Stimulated activated CD8-positive, alpha-beta memory T cell treated with anti-CD3 and anti-CD28 coated beads, Interleukin-4, amount 100 ng/mL, for 24 hours (primary cell): ENCODE measurements at places on chromosomes 2 and 18.

DNA sequence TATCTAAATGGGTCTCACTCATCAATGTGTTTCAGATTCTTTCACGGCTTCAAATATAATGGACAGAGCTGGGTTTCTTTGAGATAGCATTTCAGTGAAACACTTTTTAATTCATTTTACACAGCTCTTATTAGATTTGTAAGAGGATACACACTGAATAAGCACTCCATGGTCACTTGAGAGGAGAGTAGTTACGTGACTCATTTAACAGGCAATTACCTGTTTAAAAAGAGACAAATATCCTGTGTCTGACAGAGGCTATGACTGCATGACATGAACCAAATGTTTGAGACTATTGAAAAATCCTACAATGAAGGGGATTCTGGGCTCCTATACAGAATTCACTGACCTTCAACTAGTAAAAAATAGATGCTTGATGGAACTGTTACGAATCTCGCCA lies 786.9 kb downstream of the EPHA4 start:
- no peak for DNase-seq

DNA sequence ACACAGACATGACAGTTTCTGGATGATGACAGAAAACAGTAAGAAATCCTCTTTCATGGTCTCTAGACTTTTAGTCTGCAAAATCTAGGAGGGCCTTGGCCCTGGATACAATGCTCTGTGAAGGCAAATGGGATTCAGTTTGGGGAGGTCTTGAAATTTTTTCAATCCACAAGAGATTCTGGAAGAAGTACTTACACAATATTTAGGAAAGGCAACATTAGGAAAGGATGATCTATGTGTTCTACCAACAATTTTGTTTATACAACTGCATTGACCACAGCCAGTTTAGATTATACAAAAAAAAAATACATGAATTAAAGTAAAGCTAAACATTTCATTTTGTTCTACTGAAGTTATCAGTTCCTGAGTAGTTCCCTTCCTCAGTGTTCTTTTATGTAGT lies 208.0 kb downstream of the SRBD1 start:
- no peak for DNase-seq

DNA sequence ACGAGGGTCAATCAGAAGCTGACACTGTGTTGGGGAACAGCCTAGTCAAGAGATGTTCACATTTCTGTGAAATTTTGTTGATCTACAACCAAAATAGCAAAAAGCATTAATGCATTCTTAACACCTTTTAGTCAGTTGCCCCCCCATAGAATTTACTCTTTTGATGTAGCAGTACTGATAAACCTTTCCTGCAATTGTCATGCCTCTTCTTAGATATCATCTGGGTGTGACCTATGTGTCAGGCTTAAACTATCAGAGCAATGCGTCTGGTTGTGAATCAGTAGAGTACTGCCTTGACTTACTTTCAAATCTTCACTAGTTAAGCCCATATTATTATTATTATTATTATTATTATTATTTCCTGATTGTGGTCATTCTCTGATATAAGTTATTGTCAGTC lies 61.9 kb downstream of the GREB1L start:
- DNase-seq: no peak

DNA sequence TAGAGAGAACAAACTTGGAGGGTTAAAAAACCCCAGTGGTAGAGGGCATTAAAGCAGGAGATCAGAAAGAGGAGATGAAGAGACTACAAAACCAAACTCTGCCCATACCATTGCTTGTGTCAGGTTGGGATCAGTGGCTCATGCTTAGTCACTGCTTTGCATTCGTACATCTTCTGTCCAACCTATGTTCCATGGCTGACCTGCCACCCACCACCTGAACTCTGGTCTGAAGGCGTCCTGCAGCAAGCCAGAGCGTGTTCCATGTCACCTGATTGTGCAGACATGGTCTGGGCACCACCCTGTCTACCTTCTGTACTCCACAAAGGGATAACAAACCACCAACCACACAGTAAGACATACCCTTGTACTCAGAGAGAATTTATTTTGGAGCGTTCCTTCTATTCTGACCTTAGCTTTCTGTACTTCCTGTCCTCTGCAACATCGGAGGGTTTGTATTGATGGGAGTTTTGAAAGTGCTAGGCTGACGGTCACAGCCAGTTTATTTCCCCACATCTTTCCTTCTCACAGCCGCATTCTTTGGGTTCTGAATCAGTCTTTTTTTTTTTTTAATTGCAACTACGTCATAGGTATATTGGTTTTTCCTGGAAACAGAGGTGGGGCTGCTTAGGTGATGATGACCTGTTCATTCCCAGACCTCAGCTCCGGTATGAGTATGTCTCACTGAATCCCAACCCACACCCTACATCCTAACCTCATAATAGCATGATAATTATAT lies 88.3 kb downstream of the SOWAHC start:
- DNase-seq: no peak

GRCh38 chr2:234671231-234671630 lies 174.3 kb upstream of the ARL4C start:
- DNase-seq: no peak

DNA sequence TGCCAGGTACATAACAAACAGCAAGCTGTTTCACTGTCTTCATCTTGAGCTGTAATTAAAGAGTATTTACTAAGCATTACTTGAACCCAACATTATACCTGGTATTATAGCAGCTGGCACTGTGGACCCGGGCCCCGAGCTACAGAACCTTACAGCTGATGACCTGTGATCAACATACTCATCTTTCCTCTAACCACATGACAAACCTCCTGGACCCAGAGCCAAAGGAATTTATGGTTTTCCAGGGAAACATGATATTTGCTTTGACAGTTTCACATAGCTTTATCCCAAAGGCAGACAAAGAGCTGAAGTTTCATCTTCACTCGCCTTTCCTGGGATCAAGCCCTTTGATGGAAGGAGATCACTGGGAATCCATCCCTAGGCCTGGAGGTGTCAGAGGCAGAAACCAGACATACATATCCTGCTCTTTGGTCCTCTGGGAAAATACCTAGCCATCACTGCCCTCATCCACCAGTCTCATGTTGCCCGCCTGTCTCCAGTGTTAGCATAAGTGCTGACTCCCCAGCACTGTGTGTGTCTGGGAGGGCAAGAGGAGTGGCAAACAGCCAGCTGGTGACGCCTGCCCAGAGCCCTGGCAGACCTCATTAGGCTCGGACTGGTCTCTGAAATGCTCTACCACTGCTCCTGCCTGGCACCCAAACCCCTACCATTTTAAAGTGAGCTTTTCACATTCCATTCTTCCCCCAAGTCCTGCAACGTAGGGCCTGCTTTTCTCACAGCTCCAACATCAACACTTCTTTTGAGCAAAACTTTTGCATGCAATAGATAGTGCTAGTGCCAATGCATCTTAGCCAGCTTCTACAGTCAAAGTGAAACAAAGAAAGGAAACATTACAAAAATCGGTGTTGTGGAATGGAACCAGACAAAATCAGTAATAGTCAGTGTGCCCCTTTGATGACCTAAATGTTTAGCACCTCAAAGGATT lies 138.8 kb upstream of the CTAGE1 start:
- no peak for DNase-seq

GRCh38 chr2:11582862-11583752 lies 49.3 kb downstream of the GREB1 start:
- peak; percentile 47 for DNase-seq

- no peak for DNase-seq
These were observed 45.5 kb downstream of the OSR1 start for GRCh38 chr2:19312949-19313348.

- DNase-seq: no peak
These were observed 52.7 kb upstream of the ODC1 start for GRCh38 chr2:10500601-10501361.

DNA sequence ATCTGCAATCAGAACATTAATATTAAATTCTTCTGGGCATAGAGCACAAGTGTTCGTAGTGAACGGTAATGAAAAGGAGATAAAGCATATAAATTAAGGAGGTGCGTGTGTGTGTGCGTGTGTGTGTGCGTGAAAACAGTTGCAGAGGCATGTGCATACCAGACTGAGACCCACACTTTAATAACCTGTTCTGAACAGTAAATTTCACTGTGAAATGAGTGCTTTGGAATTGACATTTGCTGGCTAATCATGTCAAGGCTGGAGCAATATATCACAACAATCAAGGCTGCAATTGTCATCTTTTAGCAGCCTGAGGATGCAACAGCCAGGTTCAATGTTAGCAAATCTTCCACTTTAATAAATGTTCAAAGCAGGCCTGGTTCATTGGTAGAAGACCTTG lies 57.9 kb downstream of the DCDC2C start:
- DNase-seq: no peak

DNA sequence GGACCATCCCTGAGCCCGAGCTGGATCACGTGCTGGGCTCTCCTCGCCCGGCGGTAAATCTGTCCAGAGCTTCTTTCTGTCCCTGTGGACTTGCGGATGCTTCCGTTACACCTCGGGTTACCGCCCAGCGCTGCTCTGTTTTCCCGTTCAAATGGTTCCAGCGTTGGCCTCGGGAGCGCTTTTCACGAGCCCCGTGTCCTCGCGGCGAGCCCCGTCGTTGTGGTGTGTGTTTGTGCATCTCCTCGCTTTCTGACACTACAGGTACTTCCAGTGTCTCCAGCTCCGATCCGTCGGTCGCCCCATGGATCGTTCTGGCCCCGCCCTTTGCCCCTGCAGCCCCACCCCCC lies 77.4 kb downstream of the RTP5 start:
- no peak for DNase-seq

DNA sequence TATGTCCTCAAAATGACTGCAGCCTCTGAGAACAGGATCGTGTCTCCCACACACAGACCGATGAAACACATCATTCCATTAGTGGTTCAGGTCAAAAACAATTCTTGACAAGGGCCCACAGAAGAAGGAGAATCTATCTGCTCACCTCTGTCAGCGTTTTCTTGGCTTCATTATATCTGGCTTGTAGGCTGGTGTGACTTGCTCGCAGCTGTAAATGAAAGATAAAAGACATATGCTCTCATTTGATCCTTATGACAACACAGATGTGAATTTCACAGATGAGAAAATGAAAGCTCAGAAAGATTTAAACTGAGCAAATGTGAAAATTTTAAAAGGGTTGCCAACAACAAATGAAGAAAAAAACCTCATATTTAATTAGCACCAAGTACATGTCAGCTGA lies 61.6 kb downstream of the CCDC93 start:
- no peak for DNase-seq

DNA sequence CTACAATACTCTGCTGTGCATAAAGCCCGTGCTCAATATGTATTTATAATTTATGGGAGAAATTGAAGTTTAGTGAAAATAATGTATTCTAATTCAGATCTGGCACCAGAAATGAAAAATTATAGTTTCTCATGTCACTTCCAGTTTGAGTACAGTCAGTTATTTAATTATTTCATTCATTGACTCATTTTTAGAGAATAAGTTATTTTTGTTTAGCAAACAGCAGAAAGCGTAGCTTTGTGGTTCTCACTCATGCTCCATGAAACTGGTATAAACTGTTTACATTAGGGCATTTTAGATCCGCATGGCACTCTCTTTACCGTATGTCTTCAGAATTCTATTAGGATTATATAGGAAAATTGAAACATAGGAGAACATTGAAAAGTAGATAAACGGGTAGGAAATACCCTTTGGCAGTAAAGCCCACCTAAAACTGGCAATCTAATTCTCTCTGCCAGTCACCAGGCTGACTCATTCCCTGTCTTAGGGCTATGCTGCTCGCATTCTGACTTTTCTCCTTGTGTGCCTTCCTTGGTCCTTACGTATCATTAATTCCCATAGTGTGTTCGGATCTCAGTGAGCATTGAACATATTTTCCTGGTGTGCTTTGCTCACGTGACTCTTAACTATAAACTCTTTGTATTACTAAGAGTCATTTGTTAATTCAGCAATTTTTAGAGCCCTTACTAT lies 106.0 kb downstream of the ZNF236 start:
- DNase-seq: no peak

DNA sequence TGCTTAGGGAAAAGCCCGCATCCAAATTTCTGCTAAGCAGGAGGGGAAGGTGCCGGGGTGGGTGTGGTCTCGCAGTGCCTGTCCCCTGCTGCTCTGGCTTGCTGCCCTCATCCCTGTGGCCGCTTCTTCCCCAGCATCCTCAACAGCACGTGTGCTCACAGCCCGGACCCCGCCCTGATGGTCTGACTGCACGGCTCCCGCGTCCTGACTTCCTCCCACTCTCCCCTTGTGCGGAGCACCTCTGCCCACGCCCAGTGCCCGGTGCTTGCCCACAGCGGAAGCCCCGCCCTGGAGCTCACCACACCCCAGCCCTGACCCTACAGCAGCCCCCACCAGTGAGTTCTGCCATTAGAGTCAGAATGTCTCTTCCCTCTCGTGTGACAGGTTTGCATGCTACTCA lies 277.9 kb downstream of the NDUFA10 start:
- DNase-seq: no peak

GRCh38 chr18:9951022-9951859 lies 37.4 kb downstream of the VAPA start:
- no peak for DNase-seq

- no peak for DNase-seq
These were observed 337.4 kb upstream of the PIK3C3 start for GRCh38 chr18:41617647-41618046.

- DNase-seq: no peak
These were observed 14.0 kb downstream of the KIF1A start for GRCh38 chr2:240806006-240806405.

DNA sequence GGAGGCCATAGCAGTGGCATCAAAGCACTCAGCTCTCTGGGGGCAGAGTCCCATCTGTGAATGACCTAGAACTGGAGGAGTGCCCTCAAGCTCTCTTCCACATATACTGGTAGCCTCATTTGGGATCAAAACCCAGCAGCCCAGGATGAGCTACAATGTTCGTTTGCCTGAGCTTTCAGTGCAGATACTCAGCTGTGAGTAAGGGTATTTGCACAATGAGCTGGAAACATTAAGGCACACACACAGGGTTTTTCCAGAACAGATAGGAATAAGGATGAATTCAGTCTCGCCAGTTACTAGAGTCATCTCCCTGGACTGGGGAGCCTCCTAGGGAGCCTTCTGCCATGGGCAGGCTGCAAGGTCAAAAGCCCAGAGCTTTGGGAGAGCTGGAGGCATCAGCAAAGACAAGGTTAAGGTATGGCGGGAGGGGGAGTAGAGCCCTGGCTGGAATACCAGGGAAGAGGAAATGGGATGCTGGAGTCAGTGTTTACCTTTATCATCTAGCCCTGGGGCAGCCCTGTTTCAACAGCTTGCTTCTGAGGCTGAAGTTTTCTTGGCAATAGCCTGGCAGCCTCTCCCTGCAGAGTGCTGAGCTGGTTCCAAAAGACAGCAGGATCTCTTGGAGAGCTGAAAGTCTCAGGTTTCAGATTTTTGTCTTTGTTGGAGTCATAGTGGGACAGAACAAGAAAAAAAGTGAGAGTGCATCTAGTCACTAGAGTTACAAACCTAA lies 187.7 kb downstream of the LOXHD1 start:
- no peak for DNase-seq

- DNase-seq: no peak
These were observed 42.6 kb upstream of the ROCK2 start for GRCh38 chr2:11387100-11387390.

DNA sequence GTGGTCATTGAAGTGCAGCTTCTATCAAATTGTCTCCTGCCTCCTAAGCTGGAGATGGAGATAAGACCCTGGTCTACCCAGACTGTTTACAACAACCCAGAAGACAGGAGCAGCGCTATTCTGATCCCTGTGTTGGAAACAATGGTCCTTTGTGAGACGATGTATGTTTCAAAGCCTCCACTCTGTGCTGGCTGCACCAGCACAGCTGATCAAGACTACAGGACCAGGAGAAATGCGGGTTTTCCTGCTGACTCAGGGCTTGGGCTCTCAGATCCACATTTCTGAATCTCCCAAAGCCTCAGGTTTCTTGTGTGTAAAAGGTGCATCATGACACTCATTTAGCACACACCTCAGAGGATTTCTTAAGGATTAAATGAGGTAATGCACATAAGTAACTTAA lies 92.0 kb downstream of the POU3F3 start:
- no peak for DNase-seq
